Activated naive CD4-positive, alpha-beta T cell treated with anti-CD3 and anti-CD28 coated beads, Interleukin-2, amount 50 U/mL, for 16 hours (primary cell): ENCODE measurements at places on chromosomes 6 and 20.

- no peak for DNase-seq
These were observed 32.3 kb upstream of the GNRH2 start for GRCh38 chr20:3010985-3011723.

GRCh38 chr6:109282756-109283155, 99.5 kb downstream of the CD164 start:
- no peak for DNase-seq

- DNase-seq: no peak
These were observed 2.1 kb downstream of the TGM6 start for GRCh38 chr20:2382833-2383232.

DNA sequence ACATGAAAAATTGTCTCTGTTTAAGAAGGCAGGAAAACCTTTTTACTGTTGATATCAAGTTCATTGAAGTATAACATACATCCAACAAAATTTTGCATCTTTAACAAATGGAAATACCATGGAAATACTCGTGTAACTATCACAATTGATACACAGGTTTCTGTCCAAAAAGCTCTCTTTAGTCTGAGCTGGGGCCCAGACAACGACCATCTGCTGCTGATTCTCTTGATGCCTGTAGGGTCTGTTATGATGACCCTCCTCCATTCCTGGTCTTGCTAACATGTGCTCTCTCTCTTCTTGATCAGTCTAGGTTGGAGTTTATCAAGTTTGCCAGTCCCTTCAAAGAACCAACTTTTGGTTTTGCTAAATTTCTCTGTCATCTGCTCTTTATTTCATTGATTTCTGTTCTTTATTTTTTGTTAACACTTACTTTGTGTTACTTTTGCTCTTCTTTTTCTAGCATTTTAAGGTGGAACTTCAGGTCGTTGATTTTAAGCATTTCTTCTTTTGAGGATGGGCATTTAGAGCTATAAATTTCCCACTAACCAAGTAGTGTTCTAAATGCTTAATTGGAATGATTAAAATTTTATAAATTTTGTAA, 116.8 kb downstream of the PSMB1 start:
- DNase-seq: no peak

- DNase-seq: no peak
These were observed 1.9 kb downstream of the HLA-DPA1 start for GRCh38 chr6:33071569-33071968.

- no peak for DNase-seq
These were observed 12.8 kb downstream of the SNX14 start for GRCh38 chr6:85580878-85581267.

DNA sequence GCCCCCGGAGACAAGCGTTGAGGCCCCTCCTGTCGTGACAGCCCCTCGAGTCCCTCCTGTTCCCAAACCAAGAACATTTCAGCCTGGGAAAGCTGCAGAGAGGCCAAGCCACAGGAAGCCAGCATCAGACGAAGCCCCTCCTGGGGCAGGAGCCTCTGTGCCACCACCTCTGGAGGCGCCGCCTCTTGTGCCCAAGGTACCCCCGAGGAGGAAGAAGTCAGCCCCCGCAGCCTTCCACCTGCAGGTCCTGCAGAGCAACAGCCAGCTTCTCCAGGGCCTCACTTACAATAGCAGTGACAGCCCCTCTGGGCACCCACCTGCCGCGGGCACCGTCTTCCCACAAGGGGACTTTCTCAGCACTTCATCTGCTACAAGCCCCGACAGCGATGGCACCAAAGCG, 72.4 kb downstream of the SERAC1 start:
- DNase-seq: no peak

- DNase-seq: no peak
These were observed 17.5 kb downstream of the PIM1 start for GRCh38 chr6:37187321-37188022.

DNA sequence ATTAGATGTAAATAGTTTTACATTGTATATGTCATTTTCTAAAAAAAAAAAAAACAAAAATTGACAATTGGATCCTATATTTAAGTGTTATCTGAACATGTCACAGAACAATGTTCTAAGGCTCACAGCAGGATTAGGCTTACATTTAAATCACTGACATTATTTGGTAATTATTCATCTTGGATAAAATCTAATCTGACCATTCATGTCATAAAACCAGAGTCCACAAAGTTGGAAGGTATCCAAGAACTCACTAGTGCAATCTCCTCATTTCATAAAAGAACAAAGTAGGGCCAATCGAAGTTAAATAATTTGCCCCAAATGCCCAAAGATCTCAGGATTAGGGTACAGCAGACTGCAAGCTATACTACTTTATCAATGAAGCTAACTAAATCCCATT, 73.0 kb downstream of the PDSS2 start:
- DNase-seq: no peak

- peak; percentile 5 for DNase-seq
These were observed 90.6 kb upstream of the BHLHE23 start for GRCh38 chr20:63097336-63097831.

DNA sequence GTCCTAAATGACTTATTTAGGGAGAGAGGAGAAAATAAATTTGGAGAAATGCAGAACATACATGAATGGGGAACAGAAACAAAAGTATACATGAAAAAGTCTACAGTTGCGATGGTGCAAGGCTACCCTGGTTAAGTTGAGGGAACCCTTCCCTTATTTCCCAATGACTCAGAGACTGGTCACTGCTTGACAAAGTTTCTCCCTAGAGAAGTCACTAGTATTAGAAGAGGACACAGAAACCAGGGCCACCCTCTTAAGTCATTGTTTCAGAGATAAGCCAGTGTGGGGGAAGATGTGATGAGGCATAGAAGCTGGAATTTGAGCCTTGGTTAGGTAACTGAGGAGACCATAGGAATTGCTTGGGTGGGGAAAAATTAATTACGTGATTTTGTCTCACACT, 24.4 kb upstream of the EDN1 start:
- DNase-seq: no peak

GRCh38 chr20:4552075-4552640, 169.6 kb upstream of the PRND start:
- no peak for DNase-seq

DNA sequence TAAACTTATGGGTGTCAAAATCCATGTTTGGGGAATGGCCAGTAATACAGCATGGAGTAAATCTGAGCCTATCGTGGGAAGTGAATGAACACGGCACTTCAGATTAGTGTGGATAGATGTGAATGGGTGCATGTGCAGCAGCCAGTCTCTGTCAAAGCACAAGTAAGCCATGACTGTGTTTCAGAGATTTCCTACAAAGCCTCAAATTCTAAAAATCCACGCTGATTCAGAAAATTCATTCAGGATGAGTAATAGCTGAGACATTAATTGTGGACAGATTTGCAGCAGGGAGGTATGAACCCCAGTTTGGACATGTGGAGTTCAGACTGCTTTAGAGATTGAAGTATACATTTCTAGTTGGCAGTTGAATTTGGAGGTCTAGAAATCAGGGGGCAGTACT, 115.1 kb downstream of the QKI start:
- no peak for DNase-seq

- DNase-seq: no peak
These were observed 40.2 kb upstream of the FAM50B start for GRCh38 chr6:3808759-3809514.

DNA sequence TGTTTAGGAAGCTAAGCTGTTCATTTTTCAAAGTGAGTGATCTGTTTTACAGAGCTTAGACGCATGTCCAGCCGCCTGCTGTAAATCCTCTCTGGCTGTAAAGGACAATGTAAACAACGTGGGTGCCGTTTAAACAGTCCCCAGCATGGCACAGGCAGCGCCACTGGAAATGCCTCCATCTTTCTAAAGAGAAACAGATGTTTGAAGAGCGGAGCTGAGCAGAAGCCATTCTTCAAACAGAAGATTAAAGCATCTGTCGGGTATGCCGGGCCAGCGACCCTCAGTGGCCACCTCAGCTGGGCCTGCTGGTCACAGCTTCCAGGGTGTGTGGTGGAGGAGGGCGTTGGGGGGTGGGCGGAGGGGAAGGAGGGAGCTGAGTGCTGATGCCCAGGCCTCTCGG, 138.6 kb downstream of the ERMARD start:
- no peak for DNase-seq

DNA sequence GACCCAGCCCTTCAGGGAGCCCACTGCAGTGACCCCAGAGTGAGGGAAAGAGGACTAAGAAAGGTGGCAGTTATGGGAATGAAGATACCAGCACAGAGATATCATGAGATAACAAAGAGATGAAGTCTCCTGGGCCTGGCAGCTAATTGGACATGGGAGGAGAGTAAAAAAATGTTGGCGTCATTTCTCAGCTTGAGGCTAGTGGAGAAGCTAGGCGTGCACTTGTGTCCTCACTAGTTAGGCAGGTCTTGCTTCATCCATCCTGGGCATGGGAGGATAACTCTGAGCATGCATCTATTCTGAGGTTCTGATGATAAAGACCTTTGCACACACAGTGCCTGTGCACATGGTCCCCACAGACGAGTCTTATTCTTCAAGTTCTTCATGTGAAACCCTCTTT, 4.1 kb upstream of the GFOD1 start:
- DNase-seq: no peak

DNA sequence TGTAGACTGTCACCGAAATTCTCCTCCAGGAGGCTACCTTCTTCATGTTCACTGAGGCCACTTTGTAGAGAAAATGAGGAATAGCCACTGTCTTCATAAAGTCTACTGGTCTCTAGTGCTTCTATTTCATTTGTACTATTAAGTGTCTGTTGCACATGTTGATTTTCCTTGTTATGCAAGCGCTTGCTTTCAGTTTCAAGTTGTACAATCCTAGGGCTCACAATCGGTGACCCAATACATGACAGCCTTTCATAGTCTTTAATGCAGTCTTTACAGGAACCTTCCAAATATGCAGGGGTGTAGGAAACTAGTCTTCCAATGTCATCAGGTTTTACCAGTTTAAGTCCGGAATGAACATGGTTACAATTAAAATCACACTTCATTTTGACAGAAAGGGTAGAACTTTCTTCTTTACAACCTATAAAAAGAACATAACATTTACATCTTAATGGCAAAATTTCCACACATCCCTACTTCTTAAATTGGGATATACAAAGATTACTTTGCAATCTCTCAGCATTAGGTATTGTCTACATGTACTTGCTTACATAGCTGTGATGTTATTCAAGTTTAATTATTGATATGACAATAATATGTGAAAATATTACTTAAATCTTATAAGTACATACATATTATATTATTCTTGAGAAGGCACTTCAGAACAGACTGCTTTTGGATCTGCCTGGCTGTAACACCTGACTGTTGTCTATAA, 7.5 kb downstream of the FBXO5 start:
- DNase-seq: no peak

- DNase-seq: no peak
These were observed 22.9 kb upstream of the DDR1 start for GRCh38 chr6:30861257-30862048.

- no peak for DNase-seq
These were observed 98.7 kb downstream of the ZMYND8 start for GRCh38 chr20:47257771-47258170.

GRCh38 chr6:75219263-75219662, 13.4 kb upstream of the COL12A1 start:
- no peak for DNase-seq

- DNase-seq: no peak
These were observed 136.4 kb upstream of the PLCB4 start for GRCh38 chr20:8932192-8933165.

DNA sequence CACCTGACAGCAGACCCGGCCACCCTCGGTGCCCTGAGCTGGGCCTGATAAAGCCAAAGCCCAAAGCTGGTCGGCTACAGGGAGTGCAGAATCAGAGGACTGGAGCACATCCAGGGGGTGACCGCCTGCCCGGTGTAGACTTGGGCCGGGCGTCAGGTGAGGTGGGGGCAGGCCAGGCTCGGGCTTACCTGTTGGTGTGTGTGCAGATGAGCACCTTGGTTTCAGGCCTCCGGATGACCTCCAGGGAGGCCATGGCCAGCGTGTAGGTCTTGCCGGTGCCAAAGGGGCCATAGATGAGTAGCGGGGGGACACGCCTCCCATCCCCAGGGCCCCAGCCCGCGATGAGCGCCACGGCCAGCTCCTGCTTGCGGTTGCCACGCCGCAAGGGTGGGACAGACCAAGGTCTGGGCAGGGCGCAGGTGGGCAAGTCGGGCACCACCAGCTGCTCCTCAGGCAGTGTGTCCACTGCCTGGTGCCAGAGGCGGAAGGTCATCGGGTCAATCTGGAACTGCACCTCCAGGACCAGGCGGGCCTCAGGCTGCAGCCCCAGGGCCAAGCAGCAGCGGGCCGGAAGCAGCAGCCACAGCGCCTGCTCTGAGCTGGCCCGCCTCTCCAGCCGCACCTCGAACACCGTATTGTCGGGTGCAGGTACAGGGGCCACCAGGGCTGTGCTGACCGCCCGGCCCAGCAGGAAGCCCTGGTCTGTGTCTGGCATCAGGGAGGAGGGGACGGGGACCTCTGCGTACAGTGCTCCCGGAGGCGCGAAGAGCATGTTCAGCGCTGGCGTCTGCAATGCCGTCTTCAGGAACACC, 5.7 kb downstream of the HELZ2 start:
- DNase-seq: no peak

DNA sequence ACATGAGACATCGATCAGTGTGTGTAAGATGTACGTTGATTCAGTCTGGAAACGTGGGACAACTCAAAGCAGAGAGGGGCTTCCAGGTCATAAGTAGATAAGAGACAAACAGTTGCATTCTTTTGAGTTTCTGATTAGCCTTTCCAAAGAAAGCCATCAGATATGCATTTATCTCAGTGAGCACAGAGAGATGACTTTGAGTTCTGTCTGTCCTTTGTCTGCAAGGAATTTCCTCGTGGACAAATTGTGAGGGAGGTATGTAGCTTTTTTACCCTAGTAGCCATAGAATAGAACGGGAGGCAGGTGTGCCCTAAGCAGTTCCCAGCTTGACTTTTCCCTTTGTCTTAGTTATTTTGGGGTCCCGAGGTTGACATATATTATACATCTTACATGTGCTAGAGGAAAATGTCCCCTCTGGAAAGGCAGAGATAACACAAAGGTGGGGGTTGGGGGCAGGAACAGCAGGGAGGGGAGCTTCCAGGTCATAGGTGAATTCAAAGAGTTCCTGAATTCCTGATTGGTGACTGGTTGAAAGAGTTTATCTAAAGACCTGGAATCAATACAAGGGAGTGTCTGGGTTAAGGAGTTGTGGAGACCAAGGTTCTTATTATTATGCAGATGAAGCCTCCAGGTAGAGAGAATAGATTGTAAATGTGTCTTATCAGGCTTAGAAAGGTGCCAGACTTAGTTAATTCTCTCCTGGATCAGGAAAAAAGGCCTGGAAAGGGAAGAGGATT, 237.0 kb downstream of the NFATC2 start:
- no peak for DNase-seq

DNA sequence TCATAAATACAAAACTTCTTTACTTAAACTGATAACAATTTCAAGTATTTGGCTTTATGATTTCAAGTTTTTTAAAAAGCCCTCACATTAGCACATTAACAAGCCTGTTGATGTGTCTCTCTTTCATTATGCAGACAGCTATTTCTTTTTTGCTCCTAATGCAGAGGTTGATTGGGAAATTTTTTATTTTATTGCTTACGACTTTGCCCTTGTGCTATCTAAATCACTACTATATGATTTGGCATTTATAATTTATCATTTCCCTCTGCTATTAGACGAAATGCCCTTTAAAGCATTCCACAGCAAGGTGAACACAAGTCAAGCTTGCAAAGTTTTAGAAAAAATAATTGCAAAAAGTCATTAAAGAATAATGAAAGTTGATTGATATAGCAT, 54.5 kb upstream of the REV3L start:
- no peak for DNase-seq
